ENCODE measurements at places on chromosomes 1 and 21.

GRCh38 chr1:225942574-225942973, 1.6 kb upstream of the LEFTY2 start:
- DNase-seq = no peak

DNA sequence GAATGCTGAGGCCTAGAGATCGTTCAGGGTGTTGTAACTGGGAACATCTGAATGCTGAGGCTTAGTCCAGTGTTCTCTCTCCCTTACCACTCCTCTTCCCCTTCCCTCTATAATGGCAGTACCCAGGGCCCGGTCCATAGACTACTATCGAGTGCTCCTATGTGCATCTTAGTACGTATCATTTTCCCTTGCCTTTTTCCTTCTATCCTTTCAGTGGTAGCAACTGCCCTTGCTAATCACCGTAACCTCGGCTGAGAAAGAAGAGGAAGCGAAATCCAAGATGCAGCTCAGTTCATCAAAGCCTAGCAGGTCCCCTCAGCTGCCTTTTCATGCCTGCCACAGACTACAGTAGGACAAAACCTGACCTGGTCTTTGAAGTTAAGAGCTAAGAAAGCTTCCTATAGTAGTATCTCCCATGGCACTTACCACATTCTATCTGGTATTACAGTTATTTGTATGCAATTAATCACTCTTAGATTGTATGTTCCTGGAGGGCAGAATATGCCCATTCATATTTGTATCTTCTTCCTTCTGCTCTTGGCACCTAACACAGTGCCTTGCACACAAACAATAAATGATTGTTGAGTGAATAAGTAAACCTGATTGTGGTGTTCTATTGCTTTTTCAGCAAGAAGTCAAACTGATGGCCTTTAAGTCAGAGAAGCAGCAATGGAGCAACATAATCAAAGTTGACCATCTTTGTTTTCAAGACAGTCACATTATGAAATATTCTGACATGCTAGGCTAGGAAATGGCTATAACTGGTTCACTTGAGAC, 22.4 kb downstream of the CNIH4 start:
- no peak for DNase-seq

DNA sequence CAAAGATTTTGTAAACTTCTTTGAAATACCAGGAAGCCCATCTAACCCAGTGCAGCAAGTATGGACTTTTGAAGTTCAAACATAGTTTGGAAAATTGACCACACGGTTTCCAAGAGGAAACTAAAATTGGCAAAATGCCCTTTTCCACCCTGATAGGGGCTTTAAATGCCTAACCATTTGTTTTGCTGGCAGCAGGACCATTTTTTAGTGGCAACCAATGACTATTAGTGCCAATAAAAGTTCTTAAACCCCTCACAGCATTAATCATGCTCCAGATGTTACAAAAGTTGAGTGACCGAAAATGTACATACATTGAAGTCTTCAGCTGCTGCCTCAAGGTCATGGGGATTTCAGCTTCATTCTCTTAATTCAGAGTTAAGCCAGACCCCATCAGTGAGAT, 46.4 kb upstream of the ENAH start:
- no peak for DNase-seq

DNA sequence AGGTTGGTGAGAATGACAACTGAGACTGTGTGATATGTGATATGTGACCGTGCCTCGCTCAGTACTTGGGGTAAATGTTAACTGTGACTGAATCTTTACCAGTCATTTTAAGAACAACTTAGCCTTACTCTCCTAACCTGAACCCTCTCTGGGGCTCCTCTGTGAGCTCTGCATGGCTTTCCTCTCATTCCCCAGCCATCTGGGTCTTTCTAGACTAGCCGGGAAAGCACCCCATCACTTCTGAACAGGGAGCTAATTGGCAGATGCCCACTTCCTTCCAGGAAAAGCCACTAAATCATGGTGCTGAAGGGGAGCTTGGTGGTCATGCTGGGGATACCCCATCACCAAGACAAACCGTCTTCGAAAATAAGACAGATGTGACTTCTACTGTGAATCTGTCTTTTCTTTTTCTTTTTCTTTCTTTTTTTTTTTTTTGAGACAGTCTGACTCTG, 16.5 kb upstream of the FOXO6 start:
- no peak for DNase-seq

DNA sequence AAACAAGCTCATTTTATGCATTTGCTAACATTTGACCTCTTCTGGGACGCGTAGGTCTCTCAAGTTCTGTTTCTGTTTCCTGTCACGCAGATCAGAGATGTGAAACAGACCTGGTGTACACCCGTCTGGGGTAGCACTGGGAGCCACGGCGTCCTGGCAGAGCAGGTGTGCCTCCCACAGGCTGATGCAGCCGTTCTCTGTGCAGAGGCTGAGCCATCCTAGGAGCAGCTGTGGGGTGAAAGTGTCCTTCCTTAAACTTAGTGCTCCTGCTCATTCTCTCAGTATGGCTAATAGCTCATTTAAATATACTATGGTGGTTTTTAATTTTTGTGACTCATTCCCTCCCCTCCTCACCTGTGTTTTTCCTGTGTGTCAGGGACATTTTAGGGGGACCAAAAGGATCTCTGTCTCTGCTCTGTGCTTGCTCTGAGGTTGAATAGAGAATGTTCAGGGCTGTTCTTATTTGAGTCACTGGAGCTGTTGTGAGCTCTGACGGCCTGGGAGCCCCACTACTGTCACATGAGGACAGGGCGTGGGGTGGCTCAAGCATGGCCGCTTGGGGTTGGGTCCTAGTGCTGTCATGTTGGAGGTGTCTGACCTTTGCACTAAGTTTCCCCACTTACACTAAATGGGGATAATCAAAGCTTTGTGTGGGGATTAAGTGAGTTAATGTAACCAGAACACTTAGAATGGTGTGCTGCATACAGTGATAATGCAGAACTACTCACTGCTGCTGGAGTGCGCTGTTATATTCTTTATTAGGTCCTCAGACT, 43.0 kb downstream of the GALNT2 start:
- DNase-seq = no peak

DNA sequence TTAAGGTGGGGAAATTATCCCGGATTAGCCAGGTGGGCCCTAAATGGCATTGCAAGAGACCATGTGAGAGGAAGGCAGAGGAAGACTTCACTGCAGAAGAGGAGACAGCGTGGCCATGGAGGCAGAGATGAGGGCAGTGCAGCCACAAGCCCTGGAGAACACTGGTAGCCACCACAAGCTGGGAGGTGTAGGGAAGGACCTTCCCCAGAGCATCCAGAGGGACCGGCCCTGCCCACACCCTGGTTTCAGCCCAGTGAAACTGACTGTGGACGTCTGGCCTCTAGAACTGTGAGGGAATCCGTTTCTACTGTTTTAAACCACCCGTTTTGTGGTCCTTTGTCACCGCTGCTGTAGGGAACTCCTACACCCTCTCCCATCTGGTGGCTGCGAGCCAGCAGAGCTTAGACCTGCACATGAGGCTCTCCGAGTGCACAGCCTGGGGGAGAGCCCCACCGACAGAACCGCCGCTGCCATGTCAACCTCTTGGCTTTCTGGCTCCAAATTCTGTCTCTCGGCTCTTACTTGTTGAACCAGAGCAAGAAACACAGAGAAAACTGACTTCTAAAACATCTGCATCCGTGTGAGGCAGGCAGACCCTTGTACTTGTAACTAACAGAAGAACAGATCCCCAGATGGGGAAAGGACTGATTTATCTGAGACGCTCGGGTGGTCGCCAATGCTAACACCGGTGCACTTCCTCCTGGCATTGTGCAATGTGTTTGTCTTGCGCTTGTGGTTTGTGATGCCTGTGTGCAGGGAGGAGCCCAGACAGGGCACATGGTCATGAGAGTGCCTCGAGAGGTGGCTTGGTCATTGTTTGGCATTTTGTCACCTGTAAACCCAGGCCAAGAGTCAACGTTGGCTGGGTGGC, 90.8 kb upstream of the TMPRSS2 start:
- no peak for DNase-seq

DNA sequence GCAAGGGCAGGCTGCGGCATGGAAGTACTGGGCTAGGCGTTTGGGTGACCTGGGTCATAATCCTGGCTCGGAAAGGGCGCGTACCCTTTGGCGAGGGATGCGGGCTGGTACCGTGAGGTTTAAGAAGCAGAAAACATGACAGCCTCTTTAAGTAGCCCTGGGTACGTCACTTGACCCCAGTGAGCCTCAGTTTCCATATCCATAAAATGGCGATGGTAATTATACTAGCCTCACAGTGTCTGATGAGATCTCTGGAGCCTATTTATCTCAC, 700 bp downstream of the PIGV start:
- DNase-seq = no peak

DNA sequence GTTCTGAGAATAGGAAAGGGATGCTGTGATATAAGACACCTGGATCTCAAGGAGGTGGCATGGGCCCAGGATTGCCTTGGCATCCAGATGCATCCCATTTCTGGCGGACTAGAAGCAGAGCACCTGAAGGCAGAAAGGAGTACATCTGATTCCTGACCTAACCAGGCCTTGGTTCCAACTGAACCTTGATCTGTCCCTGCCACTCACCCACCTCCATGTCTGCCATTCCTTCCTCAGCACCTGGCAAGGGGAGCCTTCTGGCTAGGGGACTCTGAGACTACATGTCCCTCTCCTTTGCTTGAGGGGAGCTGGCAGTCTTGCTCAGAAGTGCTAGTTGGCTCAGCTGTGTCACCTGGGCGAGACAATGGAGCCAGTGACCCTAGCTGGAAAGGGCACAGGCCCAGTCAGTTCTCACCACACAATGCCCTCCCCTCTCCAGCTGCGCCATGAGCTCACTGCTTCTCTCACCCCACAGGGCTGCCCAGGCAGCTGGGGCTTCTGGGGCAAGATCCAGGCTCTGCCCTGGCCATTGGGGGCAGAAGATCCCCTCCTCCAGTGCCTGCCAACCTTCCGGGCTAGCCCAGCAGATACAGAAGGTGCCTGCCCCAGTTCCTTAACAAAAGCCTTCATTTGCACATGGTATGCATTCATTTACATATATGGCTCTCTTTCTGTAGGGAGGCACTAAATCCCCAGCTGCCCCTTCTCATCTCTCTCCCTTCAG, 2.9 kb downstream of the IGSF8 start:
- DNase-seq = no peak

DNA sequence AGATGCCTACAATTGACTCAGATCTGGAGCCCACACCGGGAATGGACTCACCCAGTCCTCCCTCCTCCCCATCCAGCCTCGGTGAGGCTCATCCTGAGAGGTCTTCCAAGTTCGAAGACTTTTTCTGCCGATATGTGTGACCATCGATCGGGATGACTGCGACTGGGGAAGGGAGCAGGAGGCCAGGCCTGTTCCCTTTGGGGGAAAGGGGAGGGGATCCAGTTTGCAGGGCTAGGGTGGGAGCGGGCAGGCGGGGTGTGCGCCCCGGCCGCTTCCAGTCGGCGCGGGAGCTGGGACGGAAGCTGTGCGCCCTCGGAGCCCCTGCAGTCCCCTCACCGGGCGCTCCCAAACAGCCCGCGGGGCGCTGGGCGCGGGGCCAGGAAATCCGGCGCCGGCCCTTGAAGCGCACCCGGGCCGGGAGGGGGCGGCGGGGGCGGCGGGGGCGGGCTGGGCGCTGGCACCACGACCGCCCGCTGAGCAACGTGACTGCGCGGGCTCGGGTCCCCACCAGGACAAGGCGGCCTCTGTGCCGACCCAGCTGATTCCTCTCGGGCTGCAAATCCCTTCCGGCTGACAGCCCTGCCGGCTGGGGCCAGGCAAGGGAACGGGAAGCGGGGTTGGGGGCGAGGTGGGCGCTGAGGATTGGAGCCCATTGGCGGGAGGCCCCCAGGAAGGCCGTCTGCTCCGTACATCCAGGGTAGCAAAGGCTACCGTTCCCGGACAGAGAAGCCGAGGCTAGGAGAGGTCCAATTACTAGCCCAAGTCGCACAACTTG, 103.9 kb downstream of the EBNA1BP2 start:
- no peak for DNase-seq

- DNase-seq = no peak
These were observed 178.1 kb upstream of the RUNX1 start for GRCh38 chr21:35226968-35227744.

- DNase-seq = no peak
These were observed 48.7 kb upstream of the DNAH14 start for GRCh38 chr1:224880593-224881307.

- DNase-seq = no peak
These were observed 33.2 kb upstream of the PKN2 start for GRCh38 chr1:88650676-88651418.

DNA sequence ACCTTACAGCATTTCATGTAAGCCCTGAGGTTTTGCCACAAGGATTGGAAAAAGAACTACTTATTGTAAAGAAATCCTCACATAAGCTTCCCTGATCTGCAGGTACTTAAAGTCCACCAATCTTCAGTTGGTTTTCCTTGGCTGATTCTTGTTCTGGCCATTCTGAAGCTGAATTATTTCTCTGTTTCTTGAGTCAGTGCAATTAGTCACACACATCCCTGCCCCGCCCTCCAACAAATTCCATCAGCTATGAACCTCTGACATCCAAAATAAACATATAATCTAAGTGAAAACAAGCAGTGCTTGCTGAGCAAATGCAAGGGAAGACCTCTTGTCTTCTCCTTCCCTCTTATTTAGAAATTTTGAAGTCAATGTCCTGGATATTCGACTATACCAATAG, 8.2 kb upstream of the FNDC7 start:
- DNase-seq = peak; percentile 26

GRCh38 chr1:203080456-203080855, 5.4 kb downstream of the MYOG start:
- DNase-seq = no peak

GRCh38 chr21:35491114-35491513, 442.0 kb upstream of the RUNX1 start:
- no peak for DNase-seq

GRCh38 chr21:42677339-42678321, 24.2 kb downstream of the PDE9A start:
- peak; percentile 45 for DNase-seq

DNA sequence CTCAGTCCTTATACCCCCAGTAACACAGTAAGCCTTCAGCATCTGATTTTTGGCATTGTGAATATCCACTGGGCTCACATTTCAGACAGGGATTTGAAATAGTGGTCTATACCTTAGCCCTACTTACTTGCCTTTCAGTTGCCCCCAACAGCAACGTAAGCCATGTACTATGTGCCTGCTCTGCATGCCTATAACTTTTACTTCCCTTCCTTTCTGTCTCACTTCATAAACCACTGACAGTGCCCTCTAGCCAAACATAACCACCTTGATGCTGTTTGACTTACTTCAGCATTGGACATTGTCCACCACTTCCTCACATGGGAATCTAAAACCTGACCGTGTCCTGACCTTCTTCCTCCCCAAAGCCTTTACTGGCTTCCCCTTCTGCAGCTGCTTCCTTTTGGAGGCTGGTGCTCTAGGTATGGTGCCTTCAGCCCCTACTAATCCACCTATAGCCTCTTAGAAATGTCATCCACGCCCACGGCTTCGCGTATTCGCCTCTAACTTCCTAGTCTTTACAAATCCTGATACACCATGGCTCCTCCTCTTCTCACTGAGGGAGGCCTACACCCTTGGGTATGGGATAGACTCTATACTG, 3.6 kb upstream of the ZNF672 start:
- no peak for DNase-seq

Data from NCI-H226 (cell line).